Prostate gland (tissue), 2 donors: ENCODE measurements at places on chromosomes 12 and 14. TPM values are rescaled to one million over a fixed set of nuclear protein-coding genes. Genes with fewer than 3 reads are reported as not detected.

CLEC1A gene
- total RNA-seq: 1.5 TPM

ACOT6 gene
- total RNA-seq: not detected

GON7 gene
- 17.4 TPM for total RNA-seq

GLS2 gene
- 4.1 TPM for total RNA-seq

NOP9 gene
- 22.9 TPM for total RNA-seq

IQSEC3 gene
- total RNA-seq: 0.14 TPM

PLEK2 gene
- 8.1 TPM for total RNA-seq

LALBA gene
- total RNA-seq: not detected

FAM90A1 gene
- 0.68 TPM for total RNA-seq
